ENCODE measurements at places on chromosomes 16 and 17.

- no peak for DNase-seq
Measured at GRCh38 chr17:42759982-42760651, 910 bp upstream of the RAMP2 start.

GRCh38 chr17:5902181-5903140, 167.7 kb upstream of the WSCD1 start:
- no peak for DNase-seq

DNA sequence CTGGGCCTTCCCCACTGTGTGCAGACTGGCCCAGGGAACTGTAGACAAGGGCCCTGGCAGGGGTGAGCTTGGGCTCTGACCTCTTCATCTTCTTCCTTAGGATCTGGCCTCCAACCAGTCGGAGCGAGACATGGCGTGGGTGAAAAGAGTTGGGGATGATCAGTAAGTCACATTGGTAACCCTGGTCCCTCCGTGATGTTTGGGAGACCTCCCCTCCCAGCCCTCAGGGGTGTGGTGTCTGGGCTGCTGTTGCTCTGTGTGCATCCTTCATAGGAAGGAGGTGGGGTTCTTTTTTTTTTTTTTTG, 5.5 kb downstream of the TBKBP1 start:
- no peak for DNase-seq

DNA sequence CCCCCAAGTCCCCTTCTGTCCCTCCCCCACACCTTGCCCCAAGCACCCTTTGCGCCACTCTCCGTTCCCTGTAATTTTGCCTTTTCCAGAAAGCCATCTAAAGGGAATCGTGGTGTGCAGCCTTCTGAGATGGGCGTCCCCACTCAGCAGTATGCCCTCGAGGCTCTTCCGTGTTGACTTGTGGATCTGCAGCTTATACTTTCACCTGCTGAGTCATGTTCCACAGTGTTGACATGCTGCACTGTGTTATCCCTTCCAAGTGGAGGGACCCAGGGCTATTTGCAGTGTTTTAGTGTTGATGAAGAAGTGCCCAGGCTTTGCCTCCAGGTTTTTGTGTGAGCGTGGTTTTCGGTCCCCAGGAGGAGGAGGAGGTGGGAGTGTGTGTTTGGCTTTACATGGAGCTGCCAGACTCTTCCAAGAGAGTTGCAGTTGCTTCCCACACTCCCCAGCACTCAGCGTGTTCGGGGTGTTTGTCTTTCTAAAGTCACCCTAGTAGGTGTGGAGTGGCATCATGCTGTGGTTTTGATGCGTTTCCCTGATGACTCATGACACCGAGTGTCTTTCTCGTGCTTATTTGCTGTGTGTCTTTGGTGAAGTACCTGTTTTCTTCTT, 32.1 kb upstream of the JPT2 start:
- peak; percentile 33 for DNase-seq

- no peak for DNase-seq
Measured at GRCh38 chr17:10051112-10051511, 146.0 kb upstream of the RCVRN start.

- DNase-seq = no peak
Measured at GRCh38 chr17:37246085-37246484, 129.7 kb upstream of the C17orf78 start.

DNA sequence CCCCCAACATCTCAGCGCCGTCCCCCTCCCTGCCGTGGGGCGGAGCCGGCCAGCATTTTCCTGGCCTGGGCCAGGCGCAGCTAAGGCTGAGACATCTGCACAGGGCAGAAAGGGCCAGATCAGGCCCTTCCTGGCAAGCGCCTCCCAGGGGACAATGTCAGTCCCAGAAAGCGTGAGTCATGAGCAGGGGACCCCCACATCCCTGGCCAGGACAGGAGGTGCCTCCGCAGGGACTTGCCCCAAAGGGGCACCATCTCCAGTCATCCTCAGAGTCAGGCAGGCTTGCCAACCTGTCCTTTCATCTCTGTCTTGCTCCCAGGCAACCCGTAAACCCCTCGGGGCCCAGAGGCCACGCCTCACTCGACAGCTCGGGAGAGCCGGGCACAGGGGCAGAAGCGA, 43.2 kb downstream of the SOCS1 start:
- DNase-seq = no peak

DNA sequence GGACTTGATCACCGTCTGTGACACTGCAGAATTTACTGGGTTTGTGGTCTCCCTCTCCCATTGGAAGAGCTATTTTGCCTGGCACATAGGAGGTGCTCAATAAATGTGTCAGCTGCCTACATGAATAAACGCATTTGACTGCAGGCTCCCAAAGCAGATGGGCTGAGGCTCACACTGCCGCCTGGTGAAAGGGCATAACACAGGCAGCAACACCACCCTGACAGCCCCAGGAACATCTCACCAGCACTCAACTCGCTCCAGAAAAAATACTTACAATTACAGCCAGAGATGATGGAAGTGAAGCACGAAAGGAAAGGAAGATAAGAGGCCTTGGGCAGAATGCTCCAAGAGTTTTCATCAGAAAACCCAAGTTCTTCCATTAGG, 73.9 kb downstream of the RPH3AL start:
- no peak for DNase-seq

DNA sequence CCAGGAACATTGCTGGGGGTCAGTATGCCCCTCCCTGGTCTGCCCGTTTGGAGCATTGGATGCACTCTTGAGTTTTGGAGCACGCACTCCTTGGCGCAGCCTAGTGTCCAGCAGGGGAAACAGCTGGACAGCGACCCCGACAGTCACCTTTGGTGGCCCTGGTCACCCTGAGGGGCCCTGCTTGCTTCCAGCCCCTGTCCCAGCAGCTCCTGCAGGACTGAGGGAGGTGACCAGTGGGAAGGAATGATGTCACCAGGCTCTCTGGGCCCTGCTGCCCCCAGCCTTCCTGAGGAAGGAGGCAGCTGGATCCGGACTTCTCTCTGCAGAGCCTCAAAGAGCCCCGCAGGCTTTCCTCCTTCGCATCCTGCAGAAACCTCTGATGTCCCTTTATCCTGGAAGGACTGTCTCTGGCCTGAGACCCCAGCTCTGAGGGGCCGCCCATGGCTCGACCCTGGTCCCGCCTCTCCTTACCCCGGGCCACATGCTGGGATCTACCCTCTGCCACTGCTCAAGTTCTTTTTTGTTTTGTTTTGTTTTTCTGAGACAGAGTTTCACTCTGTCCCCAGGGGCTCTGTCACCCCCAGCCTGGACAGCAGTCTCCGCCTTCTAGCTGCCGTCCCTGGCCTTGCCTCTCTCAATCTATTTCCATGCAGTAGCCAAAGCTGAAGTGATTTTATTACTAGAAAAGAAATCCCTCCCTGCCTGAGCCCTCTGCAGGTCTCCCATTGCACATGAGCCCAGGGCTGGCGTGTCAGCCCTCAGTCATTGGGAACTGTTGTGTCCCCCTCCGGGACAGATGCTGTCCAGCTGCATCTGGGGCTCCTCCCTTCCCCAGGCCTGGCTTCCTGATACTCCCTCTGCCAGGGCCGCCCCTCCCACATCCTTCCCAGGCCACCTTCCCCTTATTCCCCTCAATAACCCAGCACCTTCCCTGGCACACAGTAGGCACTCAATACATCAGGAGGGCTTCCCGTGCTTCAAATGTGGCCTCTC, 11.6 kb downstream of the ZSCAN10 start:
- DNase-seq = no peak

Data from activated CD4-positive, alpha-beta T cell treated with anti-CD3 and anti-CD28 coated beads, Interleukin-2, amount 50 U/mL, for 4 hours (primary cell).